ENCODE measurements at places on chromosomes 3 and 15.

- DNase-seq: peak; percentile 12
These were observed 245.3 kb downstream of the BBX start for GRCh38 chr3:107767897-107768605.

- DNase-seq: no peak
These were observed 29.4 kb upstream of the ALDH1L1 start for GRCh38 chr3:126209741-126210140.

- peak; percentile 89 for DNase-seq
These were observed 62.2 kb upstream of the AKAP13 start for GRCh38 chr15:85318048-85318731.

GRCh38 chr3:127485396-127486170 is 105.0 kb downstream of the TPRA1 start:
- no peak for DNase-seq
